ENCODE measurements at places on chromosomes 6 and 20.
A peak's percentile ranks its signal among the peaks of the same experiment; 100 is the strongest.

GRCh38 chr20:48750941-48751635 is 76.7 kb downstream of the PREX1 start:
- DNase-seq = no peak

GRCh38 chr6:32472781-32473375 is 33.2 kb downstream of the HLA-DRA start:
- no peak for DNase-seq

GRCh38 chr6:113857556-113858479 is 673 bp downstream of the MARCKS start:
- DNase-seq = peak; percentile 52

DNA sequence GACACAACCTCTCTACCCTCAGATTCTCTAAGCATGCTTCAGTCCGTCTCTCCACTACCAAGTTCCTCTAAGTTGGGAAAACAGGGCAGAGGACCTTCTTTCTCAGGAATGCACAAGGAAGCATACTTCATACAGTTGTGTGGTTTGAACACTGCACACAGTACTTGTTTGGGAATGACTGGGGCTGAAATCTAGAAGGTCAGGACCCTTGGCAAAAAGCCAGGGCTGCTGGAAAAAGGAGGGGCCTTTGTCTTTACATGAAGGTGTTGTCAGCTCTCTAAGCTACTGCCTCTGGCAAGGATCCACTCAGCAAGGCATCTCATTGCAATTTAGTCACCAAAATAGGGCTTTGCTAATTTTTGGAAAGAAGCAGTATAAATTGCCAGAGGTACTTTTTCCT is 20.7 kb upstream of the HEY2 start:
- peak; percentile 5 for DNase-seq

- DNase-seq = no peak
Observed at GRCh38 chr6:5813625-5814027, 193.1 kb downstream of the NRN1 start.

DNA sequence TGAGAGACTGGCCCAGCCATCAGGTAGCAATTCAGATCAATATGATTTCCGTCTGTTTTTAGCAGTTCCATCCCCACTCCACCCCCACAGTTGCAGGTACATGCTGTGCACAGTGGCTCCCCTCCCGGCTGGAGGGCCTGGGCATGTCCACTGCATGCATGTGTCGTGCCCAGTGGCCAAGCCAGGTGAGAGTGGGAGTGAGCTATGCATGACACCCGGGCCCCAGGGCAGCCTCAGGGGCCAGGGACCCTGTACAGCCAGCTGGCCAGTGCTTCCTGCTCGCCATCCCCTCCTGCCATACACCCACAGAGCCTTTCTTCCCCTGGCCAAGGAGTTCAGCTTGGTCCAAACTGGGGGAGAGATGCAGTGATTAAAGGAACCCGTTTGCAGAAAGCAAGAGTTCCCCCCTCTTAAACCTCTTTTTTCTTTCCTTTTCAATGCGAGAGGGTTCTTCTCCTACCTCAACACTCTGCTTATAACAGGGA is 135.3 kb downstream of the THBS2 start:
- DNase-seq = no peak

DNA sequence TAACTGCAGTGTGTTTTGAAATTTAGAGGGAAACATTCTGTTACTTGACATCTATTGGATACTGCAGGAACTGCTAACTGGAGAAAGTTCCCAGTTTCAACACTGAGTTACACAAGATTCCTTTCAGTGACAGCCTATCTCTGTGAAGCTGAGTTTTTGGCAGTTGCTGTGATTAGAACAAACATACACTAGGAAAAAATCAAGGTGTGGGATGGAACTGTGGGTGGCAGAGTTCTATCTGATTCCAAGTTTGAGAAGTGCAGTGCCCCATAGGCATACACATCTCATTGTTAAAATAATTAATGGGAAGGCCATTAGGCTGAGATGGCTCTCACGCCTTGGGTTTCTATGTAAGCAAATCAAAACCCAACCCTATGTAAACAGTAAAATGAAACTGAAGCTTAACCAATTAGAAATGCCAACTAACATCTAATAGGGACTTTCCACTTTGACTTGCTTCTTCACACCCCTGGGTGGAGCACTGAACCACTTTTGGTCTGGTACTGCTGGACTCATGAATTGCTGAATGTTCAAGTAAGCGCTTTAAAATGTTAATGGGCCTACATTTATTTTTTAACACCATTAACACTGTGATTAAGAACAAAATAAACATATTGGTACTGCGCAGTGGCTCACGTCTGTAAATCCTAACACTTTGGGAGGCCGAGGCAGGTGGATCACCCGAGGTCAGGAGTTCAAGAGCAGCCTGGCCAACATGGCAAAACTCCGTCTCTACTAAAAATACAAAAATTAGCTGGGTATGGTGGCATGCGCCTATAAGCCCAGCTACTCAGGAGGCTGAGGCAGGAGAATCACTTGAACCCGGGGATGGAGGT is 55.2 kb upstream of the TBC1D7 start:
- DNase-seq = peak; percentile 63

DNA sequence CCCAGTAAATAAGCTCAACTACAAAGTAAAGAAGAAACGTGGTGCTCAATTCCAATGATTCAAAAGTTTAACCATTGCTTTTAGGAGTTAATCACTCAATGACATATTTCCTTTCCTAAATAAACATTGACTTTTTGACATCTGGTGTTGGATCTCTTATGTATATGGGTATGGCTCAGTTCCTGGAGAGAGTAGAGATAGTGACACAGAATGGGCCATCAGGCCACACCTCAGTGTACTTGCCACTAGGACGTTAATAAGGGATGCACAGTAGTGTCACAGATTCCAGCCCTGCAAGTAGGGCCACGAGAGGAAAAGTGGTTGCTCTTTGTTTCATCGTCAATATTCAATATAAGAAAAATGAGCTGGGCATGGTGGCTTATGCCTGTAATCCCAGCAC is 48.9 kb upstream of the TXNDC5 start:
- no peak for DNase-seq

DNA sequence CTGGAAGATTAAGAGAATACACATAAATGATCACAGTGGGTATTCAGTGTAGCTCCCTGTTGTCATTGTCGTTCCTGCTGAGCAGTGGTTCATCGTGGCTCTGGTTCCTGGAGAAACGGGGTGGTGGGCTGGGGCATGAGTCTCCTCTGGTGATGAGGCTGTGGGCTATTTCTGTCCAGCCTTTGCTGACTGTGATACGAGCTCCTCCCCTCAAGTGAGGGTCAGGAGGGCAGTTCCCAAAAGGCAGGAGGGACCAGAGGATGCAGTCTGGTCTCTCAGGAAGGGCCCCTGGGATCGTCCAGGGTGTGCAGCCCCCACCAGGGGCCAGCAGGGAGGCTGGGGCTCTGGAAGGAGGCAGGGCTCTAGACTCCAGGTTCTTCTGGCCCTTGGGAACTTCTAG is 31.1 kb upstream of the DLGAP4 start:
- no peak for DNase-seq

- no peak for DNase-seq
Observed at GRCh38 chr6:345747-346385, 45.7 kb upstream of the IRF4 start.

- no peak for DNase-seq
Observed at GRCh38 chr20:1968964-1969363, 24.9 kb downstream of the PDYN start.

- no peak for DNase-seq
Observed at GRCh38 chr20:51008718-51009117, 14.2 kb downstream of the KCNG1 start.

- DNase-seq = no peak
Observed at GRCh38 chr6:167137081-167137480, 14.2 kb downstream of the CCR6 start.

DNA sequence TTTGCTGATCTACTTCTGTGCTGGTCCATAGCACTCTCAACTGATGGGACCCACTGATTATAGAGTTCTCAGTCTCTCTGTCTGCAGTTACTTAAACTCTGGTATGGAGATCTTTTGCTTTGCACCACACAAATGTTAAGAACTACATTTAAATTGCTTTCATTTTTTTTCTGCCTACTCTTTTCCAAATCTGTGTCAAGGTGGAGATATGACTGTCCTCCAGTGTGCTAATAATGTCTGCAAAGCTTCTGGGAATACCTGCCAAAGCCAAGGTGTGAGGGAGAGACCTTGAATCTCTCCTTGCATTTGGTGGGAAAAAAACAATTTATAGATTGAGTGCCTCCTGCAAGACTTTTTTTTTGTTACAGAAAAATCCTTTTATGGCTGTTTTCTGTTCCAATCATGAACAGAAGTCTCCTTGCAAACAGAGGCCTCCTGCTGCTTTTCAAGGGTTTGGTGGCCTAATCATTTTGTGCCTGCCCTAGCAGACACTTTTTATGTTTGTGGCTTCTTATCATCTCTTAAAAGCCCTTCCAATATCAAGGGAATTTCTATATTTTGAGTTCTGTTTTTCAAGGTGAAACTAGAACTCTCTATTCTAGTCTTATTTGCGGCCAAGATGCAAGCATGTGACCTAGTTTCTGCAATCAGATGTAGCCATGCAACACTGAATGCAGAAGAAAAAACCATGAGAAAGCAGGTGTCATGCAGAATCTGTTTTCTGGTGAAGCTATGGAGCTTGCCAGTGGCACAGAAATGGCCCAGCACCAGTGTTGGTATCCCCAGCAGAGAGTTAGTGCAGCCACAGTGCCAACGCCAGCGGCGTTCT is 23.2 kb upstream of the AKIRIN2 start:
- no peak for DNase-seq

- DNase-seq = peak; percentile 58
Observed at GRCh38 chr20:62902926-62903615, 23.2 kb downstream of the DIDO1 start.

GRCh38 chr6:32475392-32476206 is 35.9 kb downstream of the HLA-DRA start:
- DNase-seq = peak; percentile 9

DNA sequence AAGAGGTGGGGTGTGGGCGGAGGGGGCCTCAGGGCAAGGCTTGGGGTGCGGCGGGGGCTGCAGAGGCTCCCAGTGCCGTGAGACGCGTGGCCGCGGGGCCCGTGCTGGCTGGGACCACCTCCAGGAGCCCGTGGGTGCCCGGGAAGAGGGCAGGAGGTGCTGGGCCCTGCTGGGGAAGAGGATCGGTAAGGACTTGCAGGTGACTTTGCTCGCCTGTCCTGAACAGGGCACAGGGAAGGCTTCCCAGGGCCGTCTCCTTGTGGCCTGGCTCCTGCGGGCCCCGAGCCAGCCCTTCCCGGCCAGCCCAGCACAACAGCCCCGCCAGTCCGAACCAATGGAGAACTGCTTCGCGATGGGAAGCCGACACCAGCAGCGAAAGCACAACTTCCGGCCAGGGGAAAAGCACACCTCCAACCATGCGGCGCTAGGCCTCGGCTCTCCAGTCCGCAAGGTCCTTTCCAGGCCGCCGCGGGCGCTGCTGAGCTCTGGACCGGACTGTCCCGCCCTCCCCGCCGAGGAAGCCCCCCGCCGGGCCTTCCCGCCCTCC is 32.3 kb downstream of the IRF4 start:
- DNase-seq = no peak

GRCh38 chr20:60295214-60295613 is 337.0 kb downstream of the CDH26 start:
- DNase-seq = peak; percentile 2

- DNase-seq = no peak
Observed at GRCh38 chr20:54590856-54591255, 115.5 kb downstream of the DOK5 start.

- DNase-seq = no peak
Observed at GRCh38 chr20:46494077-46494476, 19.3 kb downstream of the ZNF334 start.

DNA sequence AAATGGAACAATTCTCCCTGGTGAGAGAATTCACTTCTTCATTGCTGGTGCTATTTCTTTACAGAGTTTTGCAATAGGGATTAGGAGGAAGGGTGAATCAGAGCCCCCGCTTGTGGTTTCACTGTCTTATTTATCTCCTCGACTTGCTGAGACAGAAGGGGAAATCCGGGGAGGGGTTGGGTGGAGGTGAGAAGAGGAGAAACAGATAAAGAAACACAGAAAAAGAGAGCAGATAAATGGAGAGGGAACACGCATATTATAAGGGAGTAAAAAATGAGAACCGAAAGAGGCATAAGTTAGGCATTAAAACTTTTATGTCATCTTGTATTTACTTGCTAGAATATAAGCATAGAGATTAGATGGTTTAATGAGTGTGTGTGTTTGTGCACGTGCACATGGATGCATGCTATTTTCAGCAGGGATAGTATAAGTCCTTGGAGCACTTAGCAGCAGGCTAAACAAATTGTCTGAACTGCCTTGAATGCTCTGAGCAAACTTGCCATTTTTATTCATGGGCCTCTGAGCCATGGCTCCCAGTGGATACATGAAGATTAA is 105.0 kb downstream of the OLIG3 start:
- DNase-seq = peak; percentile 51

Measured in Daoy (cell line).